ENCODE measurements at places on chromosomes 16 and 17.

- DNase-seq, result no peak
Measured at GRCh38 chr16:25419681-25420080, 162.0 kb upstream of the ZKSCAN2 start.

GRCh38 chr17:21213638-21214014 lies 335 bp downstream of the TMEM11 start:
- DNase-seq, result no peak

GRCh38 chr17:36503456-36504155 lies 17.1 kb downstream of the ZNHIT3 start:
- DNase-seq, result no peak

- DNase-seq, result no peak
Measured at GRCh38 chr16:12096828-12097522, 120.4 kb downstream of the SNX29 start.

GRCh38 chr17:80992948-80993624 lies 1.4 kb downstream of the CHMP6 start:
- DNase-seq, result no peak

GRCh38 chr17:50952013-50952412 lies 85.9 kb upstream of the TOB1 start:
- DNase-seq, result no peak

- no peak for DNase-seq
Measured at GRCh38 chr17:8459107-8459506, 23.4 kb downstream of the NDEL1 start.

DNA sequence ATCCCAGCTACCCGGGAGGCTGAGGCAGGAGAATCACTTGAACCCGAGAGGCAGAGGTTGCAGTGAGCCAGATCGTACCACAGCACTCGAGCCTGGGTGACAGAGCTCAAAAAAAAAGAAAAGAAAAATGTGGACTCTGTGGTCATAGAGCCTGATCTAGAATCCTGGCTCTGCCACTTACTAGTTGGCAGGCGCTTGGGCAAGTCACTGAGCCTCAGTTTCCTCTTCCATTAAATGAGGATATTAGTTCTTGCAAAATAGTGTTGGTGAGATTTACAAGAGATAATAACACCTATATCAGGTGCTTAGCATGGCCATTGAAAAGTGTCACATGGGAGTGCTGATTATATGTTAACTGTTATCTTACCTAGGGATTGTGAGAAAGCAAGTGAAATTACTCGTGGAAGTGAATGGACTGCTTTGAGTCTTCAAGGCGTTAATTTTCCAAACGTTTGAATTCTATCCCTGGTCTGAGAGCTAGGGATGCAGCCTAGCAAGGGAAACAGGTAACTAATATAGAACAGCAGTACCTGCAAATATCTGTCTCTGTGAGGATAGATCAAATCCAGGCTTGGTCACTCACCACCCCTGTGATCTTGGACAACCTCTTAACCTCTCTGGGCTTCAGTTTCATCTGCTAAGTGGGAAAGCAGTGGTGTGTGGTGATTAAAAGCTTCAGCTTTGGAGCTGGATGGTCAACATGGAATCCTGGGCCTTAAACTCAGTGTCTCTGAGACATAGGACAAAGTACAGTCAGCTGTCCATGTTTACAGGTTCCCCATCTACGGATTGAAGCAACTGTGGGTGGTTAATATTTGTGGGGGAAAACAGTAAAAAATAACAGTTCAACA lies 953 bp upstream of the NSMCE1 start:
- DNase-seq, result no peak

- no peak for DNase-seq
Measured at GRCh38 chr16:23561586-23561985, 4.1 kb downstream of the UBFD1 start.

DNA sequence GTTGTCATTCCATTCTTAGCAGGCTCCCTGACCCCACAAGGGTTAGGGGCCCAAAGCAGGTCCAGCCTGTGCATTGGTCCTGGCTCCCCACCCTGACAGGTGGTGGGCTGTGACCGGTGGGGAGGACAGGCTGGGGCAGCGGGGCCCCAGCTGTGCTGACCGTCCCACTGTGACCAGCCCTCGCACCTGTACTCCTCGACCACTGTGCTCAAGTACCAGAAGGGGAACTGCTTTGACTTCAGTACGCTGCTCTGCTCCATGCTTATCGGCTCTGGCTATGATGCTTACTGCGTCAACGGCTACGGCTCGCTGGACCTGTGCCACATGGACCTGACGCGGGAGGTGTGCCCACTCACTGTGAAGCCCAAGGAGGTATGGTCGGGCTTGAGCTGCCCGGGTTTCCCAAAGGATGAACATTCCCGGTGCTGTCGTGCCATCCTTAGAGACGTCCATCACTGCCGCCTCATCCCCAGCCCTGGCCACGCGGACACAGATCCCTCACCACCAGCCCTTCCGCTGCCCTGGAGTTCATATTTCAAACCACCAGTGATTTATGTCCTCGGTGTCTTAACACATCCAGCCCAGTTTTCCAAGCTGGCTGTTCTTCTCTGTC lies 7.3 kb downstream of the DRC7 start:
- DNase-seq, result no peak

DNA sequence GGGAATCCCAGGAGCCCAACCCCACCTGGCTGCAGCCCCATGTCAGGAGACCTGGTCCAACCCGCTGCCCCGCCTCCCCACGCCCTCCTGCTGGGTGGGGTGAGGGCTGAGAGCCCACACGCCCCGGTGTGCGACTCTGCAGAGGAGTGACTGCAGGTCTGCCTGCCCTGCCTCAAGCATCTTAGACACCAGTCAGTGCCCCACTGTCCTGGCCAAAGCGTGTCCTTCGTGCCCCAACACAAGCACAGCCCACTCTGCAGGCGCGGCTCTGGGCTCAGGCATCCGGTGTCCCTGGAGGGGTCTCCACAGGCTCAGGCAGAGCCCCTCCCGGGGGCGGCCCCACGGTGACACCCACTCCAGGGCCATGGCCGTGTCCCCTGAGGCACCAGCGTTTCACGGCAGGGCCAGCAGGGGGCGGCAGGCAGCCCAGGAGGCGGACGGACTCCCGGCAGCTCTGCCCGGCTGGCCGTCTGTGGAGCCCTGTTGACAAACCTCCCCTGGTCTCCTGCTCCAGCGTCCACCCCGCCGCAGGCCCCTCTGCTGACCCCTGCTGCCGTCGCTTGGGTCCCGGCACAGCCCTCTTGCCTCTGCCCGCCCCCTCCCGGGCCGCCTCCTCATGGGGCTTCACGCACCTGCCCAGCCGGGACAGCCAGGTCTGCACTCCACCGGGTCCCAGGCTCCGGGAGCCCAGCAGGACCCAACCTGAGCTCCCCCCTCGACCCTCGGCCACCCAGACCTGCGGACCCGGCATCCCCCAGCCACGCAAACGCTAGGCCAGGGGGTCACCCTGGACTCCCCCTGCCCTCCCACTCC lies 8.6 kb upstream of the UBE2I start:
- peak; percentile 75 for DNase-seq

- no peak for DNase-seq
Measured at GRCh38 chr17:31778523-31778922, 80.5 kb downstream of the COPRS start.

DNA sequence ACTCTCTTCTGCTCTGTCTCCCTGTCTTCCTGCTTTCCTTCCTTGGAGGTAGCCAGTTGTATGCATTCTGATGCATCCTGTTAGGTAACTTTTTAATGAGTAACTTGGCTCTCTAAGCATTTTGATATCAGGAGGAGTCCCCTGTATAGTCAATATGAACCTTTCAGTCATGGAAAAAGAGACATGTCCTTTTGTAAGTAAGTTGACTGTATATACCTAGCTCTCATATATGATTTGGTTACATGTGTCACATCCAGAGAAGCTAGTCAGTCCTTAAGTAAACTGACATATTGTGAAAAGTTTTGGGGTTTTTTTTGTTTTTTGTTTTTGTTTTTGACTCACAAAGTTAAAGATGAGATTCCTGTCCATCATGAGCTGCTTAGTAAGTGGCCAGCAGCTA lies 18.8 kb downstream of the UTP18 start:
- DNase-seq, result no peak

GRCh38 chr16:75188832-75189477 lies 18.0 kb downstream of the CTRB2 start:
- no peak for DNase-seq

DNA sequence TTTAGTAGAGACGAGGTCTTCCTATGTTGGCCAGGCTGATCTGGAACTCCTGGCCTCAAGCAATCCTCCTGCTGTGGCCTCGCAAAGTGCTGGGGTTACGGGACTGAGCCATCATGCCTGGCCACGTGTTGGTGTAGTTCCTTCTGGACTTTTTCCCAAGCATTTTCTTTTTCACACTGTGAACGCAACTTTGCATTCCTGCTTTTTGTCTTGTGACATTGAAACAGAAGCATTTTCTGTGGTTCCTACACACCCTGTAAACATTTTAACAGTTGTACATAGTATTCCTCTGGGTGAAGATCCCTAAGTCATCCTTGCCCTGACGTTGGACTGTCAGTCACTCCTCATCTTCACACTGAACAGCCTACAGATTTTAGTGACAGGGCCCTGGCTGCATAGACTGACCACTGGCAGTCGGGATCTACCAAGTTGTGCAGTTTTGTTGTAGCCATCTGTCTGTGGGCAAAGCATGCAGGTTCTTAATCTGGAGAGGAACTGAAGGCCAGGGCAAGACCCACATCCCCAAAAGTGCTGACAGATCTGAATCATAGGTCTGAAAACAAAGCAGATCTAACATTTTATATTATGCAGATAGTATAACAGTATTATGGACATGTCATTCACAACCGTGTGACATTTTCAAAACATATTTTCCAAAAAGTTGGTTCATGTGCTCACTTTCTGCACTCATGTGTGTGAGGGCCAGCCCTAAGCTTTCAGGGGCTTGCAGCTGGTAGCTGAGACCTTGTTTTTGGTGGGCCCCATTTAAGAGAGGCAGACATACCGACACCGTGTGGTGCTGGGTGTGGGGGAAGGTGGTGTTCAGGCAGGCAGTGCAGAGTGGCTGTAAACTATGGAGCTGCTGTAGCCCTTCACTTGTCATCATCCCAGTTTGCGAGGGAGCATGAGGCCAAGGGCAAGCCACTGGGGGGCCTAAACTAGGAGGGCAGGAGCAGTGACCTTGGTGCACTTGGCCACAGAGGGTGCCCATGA lies 59.9 kb downstream of the EPN2 start:
- no peak for DNase-seq

DNA sequence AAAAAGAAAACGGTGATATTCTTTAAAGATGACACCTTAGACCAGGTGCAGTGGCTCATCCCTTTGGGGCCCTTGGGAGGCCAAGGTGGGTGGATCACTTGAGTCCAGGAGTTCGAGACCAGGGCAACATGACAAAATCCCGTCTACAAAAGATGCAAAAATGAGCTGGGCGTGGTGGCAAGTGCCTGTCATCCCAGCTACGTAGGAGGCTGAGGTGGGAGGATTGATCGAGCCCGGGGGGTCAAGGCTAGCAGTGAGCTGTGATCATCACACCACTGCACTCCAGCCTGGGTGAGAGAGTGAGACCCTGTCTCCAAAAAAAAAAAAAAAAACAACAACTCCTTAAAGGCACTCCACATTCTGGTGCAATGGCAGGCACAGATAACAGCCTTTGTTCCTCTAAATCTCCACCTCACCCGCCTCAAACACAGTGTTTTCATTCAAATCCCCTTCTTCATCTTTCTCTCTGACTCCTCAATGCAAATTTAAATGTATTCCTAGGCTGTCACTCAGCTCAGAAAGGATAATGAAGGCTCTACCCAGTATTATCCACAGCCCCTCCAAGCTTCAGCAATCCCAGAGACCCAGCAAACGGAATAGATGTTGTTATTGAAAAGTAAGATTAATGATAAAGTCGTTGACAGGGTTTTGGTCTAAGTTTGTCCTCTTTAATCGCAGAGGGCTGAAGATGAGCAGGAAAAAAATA lies 56.2 kb upstream of the CACNG5 start:
- no peak for DNase-seq

DNA sequence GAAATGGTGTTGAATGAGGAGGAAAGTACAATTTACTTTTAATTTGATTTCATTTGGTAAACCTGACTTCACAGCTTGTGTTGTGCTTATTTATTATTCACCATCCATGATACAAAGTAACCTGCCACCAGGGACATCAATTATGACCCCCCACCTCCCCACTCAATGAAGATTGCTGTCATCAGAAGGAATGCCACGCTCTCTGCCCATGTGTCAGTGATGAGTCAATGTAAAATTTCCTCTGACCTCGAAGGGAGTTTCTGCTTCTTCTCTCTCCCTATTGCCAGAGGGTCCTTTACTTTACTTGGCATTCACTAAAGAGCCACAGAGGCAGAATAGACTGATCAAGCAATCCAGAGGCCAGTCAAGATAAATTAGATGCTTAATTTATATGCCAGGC lies 759.7 kb downstream of the CDH11 start:
- DNase-seq, result no peak

DNA sequence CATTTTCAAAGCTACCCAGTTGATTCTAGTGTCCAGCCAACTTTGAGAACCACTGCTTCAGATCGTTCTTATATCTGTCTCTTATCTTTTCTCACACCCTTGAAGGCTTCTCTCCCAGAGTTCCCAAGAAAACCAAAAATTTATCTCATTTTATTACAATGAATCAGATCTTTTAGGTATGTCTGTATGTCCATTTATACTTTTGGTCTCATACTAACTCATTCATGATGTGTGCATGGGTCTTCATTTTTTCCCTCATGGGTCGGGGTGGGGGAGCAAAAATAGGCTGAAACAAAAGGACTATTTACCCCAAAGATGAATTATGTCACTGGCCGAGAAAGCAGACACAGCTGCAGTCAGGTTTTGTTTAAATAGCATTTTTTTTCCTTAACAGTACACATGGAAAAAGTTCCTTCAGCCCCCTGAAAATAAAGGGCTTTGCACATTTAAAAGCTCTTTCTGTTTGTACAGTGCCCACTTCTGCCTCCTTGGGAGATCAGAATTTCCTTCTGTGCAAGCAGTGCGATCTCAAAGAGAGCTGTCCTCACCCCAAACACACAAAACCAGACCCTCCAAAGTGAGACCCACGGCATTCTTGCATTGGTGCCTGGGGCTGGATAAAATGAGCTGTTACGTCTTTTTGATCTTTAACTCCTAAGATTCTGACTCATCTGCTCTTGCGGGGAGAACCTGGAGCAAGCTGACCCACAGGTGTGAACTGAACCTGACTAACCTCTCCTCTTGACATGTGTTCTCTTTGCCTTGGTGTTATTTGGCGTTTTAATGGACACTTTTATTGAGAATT lies 251.2 kb upstream of the ELAC2 start:
- no peak for DNase-seq

DNA sequence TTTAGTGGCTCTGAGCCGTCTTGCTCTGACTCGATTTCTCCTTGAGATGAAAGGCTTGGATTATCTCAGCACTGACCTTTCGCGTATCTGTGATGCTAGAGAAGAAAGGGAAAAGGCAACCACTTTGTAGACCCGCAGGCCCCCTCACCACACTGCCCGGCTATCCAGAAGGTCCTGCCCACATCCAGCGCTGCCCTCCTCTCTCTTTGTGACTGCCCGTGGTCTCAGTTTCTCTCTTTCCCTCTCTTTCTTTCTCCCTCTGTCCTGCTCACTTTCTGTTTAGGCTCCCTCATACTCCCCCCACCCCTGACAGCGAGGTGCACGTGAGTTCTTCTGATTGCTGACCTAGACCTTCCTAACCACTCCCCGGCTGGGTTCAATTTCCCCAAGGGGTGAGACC lies 12.8 kb upstream of the TBX21 start:
- DNase-seq, result no peak

- DNase-seq, result peak; percentile 22
Measured at GRCh38 chr16:21101631-21102420, 48.8 kb downstream of the DNAH3 start.

- no peak for DNase-seq
Measured at GRCh38 chr16:67805718-67806427, 487 bp downstream of the RANBP10 start.

- no peak for DNase-seq
Measured at GRCh38 chr16:3835089-3835602, 45.4 kb downstream of the CREBBP start.

GRCh38 chr16:26981266-26981938 lies 85.3 kb upstream of the C16orf82 start:
- no peak for DNase-seq

Data from activated naive CD4-positive, alpha-beta T cell treated with anti-CD3 and anti-CD28 coated beads, Interleukin-2, amount 50 U/mL, for 16 hours (primary cell).